DND-41 (cell line): ENCODE measurements at places on chromosomes 1 and 21.

DNA sequence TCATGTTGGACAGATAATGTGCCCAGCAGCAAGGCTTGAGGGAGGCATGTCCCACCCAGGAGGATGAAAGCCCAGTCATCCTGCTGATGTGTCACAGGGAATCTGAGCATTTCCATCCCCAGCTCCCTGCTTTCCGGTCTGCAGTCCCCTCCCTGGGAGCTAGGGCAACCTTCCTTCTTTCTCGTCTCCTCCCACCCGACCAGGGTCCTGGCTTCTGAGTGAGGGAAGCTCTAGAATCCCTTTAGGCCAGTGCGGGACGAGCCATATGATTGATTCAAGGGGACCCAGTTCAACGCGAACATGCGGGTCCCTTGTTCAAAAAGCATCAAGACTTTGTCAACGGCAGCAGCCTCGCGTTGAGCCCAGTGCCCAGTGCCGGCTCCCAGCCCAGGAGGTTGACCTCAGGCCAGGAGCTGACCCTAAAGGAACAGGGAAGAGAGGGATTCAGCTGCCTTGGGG lies 96.7 kb upstream of the TMPRSS2 start:
- no peak overlapping the region for H3K4me3 ChIP-seq
- H3K27me3 ChIP-seq = no peaks in the 10 kb centered on the region
- H3K4me1 ChIP-seq = no peaks in the 10 kb centered on the region
- H3K27ac ChIP-seq = no peak overlapping the region
- no peaks in the 10 kb centered on the region for H3K36me3 ChIP-seq

GRCh38 chr1:77412069-77412819 lies 130.4 kb downstream of the AK5 start:
- no peak overlapping the region for H3K27ac ChIP-seq
- H3K27me3 ChIP-seq = peaks cover 6% of the 10 kb centered on the region
- H3K36me3 ChIP-seq = no peaks in the 10 kb centered on the region
- no peak overlapping the region for H3K4me3 ChIP-seq
- no peaks in the 10 kb centered on the region for H3K4me1 ChIP-seq

- H3K27ac ChIP-seq = no peak overlapping the region
- no peak overlapping the region for H3K4me3 ChIP-seq
- H3K4me1 ChIP-seq = peaks cover 17% of the 10 kb centered on the region
- no peaks in the 10 kb centered on the region for H3K27me3 ChIP-seq
- peaks cover 81% of the 10 kb centered on the region for H3K36me3 ChIP-seq
Measured at GRCh38 chr1:110039641-110040040, 5.2 kb downstream of the STRIP1 start.

- H3K4me1 ChIP-seq = no peaks in the 10 kb centered on the region
- no peak for DNase-seq
- no peak overlapping the region for H3K4me3 ChIP-seq
- no peaks in the 10 kb centered on the region for H3K27me3 ChIP-seq
- H3K27ac ChIP-seq = no peak overlapping the region
Measured at GRCh38 chr1:159239551-159240220, 35.0 kb downstream of the ACKR1 start.

- H3K27me3 ChIP-seq = no peaks in the 10 kb centered on the region
- no peak overlapping the region for H3K4me3 ChIP-seq
- H3K4me1 ChIP-seq = no peaks in the 10 kb centered on the region
- DNase-seq = peak; percentile 26
Measured at GRCh38 chr1:21307663-21308305, 17.5 kb upstream of the ECE1 start.

DNA sequence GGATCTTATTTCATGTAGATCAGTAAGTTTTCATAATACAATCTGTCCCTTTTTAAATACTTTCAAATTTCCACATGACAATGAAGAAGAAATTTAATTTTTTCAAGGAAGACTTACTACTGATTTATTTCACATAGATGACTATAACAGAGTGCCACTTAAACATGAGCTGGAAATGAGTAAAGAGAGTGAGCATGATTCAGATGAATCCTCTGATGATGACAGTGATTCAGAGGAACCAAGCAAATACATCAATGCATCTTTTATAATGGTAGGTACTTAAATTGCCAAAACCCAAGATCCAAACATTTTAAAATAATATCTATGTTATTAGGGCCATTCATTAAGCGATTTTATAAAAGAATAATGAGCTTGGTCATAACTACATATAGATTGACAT lies 110.4 kb downstream of the PTPRC start:
- no peaks in the 10 kb centered on the region for H3K27me3 ChIP-seq
- no peaks in the 10 kb centered on the region for H3K4me1 ChIP-seq
- DNase-seq = no peak
- H3K27ac ChIP-seq = no peak overlapping the region
